SIG-M5 (cell line): ENCODE measurements at places on chromosomes 6 and 20.

- DNase-seq: no peak
Observed at GRCh38 chr6:105835373-105835772, 250.8 kb upstream of the PRDM1 start.

GRCh38 chr20:45344168-45344860 is 3.9 kb downstream of the SDC4 start:
- DNase-seq: no peak

DNA sequence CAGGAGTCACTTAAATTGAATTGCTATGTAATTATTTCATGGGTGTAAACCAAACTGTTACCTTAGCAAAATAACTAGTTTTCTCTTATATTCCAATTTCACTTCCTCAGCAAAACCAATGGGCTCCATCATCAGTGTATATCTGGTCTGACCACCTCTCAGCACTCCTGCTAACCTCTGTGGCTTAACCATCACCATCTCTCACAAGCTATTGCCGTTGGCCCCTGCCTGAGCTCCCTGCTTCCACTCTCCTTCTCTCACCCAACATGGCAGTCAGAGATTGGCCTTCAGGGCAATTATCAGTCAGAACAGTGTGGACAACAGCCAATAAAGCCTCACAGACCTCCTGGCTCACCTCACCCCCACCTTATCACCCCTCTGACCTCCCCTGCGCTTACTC is 124.0 kb downstream of the CARMIL1 start:
- no peak for DNase-seq

DNA sequence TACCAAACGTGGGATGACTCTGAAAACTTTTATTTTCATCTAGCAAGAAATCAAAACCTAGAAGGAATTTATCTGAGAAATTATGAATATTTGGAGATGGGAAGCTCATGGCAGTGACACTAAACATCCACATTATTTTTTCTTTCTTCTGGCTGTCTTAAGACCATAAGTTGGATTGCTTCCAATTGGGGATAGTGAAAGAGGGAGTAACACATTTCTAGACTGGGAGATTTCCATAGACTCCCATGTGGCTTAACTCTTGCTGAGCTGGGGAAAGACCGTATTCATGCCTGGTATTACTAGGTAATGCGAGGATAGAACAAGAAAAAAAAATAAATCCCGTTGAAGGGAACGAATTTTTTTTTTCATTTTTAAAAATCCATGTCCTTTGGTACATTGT is 120.0 kb downstream of the UTRN start:
- no peak for DNase-seq

DNA sequence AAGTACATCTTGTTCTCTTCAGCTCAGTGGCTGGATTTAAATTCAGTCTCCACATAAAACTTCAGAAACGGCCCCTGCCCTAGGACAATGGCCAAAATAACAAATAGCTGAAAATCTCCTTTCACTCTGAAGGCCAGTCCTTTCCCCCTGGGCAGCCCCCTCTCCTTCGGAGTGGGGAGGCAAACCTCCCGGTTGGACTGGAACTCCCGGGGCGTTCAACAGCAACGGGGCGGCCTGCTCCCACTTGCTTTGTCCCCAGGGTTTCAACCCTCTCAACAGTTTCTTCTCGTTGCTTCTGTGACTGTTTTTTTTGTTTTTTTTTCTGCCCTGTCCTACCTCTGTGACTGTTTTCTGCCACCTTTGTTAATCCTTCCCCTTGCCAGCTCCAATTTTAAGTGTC is 102.6 kb upstream of the DUSP22 start:
- no peak for DNase-seq

DNA sequence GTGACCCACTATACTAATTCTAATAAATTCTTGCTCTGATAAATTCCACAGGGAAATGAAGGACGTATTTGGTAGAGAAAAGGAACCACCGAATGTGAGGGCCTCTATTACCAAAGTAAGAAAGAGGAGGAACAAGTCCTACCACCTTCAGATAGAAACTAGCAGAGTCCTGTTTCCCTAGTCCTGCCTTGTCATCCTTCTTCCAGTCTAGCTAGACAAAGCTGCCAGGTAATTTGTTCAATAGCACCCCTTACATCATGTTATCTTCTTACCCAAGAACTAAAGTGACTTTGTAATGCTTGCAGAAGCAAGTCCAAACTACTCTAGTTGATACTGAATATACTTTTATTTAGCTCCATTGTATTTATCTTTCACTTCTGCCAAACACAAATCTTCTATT is 29.3 kb upstream of the FAM83B start:
- no peak for DNase-seq

- no peak for DNase-seq
Observed at GRCh38 chr20:58731192-58731591, 38.6 kb downstream of the NPEPL1 start.

DNA sequence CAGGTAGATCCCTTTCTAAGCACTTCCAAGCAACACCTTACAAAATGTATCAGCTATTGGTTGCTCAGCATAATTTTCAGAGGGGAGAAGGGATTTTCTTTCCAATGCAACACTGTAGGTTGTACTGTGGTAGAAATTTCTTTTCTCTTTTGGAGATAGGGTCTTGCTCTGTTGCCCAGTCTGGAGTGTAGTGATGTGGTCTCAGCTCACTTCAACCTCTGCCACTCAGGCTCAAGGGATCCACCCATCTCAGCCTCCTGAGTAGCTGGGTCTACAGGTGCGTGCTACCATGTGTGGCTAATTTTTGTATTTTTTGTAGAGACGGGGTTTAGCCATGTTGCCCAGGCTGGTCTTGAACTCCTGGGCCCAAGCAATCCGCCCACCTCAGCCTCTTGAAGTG is 16.3 kb downstream of the RAD21L1 start:
- no peak for DNase-seq

GRCh38 chr6:26269531-26270485 is 95.2 kb upstream of the BTN3A2 start:
- DNase-seq: no peak

DNA sequence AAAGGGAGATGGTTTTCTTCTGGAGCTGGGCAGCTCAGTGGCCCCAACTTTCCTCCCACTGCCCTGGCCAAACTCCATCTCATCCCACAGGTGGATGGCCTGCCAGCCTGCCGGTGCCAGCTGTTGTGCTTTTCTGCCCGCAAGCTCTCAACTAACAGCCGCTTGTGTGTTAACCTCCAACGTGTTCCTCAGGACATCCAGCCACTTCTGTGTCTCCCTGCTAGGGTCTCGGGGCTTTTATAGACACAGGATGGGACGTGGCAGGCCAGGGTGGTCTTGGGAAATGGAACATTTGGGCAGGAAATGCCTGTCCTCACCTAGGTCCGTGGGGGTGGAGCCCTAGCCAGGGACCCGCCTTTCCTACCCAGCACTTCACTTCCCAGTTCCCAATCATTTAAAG is 171.1 kb upstream of the RGS17 start:
- DNase-seq: no peak

GRCh38 chr6:167668754-167669552 is 157.8 kb upstream of the AFDN start:
- no peak for DNase-seq

- no peak for DNase-seq
Observed at GRCh38 chr6:90462102-90462501, 124.8 kb downstream of the MAP3K7 start.
